ENCODE measurements at places on chromosomes 2 and 18.

DNA sequence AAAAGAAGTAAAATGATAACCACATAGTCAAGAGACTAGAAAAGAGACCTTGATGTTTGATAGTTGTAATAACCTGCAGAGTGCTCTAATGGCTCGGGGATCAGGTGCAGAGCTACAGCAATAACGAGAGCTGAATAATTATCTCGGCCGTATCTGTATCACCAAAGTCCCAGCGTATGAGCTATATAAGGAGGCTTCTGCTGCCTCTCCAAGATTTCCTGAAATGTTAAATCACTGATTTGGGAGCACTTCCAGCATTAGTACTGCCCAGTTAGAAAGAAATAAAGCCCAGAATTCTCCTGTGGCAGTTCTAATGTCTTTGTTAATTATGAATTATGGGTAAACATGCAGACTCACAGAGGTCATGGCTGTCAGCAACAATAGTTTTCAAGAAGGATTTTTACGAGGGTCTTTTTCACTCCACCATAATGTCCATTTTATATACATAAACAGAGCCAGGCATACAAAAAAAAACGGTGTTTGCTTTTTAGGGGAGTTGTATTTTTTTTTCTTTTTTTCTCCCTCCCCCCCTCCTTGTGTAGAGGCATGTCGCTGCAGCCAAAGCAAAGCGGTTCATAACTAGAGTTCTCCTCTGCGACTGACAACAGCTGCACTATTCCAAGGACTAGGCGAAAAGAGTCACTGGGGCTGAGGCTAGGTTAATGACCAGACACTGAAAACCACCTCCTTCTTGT, 168.3 kb upstream of the VRK2 start:
- no peak for DNase-seq

- DNase-seq: peak; percentile 14
Measured at GRCh38 chr2:195666113-195666712, 9.2 kb downstream of the SLC39A10 start.

DNA sequence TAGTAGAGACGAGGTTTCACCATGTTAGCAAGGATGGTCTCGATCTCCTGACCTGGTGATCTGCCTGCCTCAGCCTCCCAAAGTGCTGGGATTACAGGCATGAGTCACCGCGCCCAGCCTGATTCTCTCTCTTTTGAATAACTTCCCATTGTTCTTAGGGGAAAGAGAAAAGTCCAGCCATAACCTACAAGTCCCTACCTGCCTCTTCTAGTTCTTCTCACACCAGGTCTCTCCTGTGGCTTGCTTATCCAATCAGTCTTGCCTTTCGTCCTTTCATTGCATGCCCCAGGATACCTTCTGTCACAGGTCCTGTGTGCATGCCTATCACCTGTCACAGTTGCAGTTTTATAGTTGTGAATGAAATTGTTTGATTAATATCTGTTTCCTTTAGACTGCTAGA, 148.1 kb downstream of the SLC4A3 start:
- no peak for DNase-seq

DNA sequence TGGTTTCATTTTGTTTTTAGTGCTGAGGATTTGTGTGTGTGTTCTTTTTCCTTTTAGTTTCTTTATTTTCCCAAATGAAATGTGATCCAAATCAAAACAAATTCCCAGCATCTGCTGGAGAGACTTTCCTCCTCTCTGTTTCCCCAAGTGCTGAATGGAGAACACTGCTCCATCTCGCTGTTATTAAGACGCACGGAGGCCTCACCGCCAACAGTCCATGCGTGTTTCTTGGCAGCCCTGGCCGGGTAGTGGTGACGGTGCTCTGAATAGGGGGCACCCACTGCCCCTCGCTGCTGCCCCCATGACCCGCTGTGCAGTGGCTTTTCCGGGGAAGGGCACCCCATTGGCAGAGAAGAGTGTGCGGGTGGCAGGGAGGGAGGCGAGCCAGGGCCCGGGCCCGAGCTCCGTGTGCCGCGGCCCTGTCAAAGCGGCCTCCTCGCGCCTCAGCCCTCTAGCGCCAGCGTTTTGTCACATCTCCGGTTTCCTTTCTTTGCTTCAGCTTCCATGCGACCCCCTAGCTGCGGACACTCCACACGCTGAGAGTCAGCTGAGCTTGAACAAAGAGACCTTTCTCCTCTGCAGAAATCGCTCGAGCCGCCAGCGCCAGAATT, 473.7 kb upstream of the SALL3 start:
- DNase-seq: peak; percentile 32

- DNase-seq: peak; percentile 36
Measured at GRCh38 chr2:219452361-219453317, 18.0 kb downstream of the SPEG start.

GRCh38 chr2:160613466-160614153, 120.0 kb upstream of the RBMS1 start:
- no peak for DNase-seq

DNA sequence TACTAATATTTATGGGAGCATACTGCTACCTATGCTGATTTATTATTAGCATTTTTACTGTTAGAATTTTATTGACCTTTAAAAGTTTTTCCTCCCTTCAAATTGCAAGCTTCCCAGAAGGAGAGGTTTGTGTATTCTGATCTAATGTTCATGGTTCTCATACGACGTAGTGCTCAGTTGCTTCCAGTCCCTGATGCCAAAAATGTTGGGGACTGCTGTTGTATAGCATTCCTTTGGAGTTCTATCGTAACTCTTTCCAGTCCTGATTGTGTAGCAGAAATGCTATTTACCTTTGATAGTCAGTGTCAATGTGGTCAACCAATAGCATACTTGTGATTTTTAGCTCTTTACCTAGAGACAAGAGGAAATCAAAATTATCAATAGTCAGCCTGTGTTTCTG, 69.5 kb upstream of the ZSWIM2 start:
- no peak for DNase-seq

- no peak for DNase-seq
Measured at GRCh38 chr2:27772804-27773203, 1.3 kb downstream of the MRPL33 start.

GRCh38 chr2:83786140-83786539, 672.9 kb downstream of the SUCLG1 start:
- no peak for DNase-seq

DNA sequence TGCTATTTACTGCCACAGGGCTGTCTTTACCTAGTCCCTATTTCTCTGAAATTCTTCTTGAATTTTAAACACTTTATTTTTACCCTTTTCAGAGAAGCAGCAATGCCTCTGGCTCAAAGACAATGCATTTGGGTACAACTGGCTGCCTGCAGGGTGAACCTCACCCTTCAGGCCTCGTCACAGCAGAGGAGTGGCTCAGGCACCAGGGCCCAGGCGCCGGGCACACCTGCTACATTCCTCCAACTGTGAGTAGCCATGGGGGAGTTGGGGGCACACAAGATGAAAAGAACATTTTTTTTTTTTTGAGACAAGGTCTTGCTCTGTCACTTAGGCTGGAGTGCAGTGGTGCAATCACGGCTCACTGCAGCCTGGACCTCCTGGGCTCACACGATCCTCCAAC, 74.9 kb upstream of the KCNE4 start:
- DNase-seq: no peak

DNA sequence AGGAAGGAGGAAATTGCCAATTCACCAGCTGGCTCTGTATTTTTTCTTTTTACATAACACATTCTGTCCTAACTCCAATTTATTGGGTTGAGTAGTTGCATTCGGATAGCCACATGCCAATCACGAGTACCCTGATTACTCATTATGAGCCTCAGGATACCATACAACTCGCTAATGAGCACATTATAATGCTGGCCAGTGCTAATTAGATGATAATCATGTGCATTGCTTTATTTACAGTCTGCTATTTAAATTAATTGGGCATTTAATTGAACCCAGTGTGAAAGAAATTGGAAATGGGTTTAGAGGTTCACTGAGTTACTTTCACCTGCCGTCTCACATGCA, 15.2 kb downstream of the G6PC2 start:
- no peak for DNase-seq

- DNase-seq: no peak
Measured at GRCh38 chr2:168432565-168433186, 23.4 kb upstream of the CERS6 start.

DNA sequence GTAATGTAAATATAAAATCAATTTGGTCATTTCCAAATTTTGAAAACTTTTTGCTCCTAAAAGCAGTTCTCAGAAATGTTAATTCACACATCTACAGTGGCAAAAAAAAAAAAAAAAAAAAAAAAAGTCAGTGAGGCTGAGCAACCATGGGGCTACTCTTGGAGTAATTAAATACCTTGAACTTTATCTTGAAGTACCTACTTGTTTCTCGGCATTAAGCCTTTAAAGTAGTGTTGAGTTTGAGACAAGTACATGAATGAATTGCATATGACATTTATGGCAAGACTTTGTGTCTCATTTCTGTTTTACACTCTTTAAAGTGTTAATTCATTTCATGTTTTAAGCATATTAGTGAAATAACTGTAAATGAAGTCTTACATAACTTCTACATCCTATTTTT, 613.3 kb downstream of the XIRP2 start:
- no peak for DNase-seq

GRCh38 chr18:23900994-23901393, 113.6 kb upstream of the TTC39C start:
- DNase-seq: no peak

GRCh38 chr18:37452682-37453385, 112.8 kb downstream of the CELF4 start:
- DNase-seq: no peak
